B cell (primary cell): ENCODE measurements at places on chromosomes 2 and 18. TPM values are rescaled to one million over a fixed set of nuclear protein-coding genes. Genes with fewer than 3 reads are reported as not detected.

DNA sequence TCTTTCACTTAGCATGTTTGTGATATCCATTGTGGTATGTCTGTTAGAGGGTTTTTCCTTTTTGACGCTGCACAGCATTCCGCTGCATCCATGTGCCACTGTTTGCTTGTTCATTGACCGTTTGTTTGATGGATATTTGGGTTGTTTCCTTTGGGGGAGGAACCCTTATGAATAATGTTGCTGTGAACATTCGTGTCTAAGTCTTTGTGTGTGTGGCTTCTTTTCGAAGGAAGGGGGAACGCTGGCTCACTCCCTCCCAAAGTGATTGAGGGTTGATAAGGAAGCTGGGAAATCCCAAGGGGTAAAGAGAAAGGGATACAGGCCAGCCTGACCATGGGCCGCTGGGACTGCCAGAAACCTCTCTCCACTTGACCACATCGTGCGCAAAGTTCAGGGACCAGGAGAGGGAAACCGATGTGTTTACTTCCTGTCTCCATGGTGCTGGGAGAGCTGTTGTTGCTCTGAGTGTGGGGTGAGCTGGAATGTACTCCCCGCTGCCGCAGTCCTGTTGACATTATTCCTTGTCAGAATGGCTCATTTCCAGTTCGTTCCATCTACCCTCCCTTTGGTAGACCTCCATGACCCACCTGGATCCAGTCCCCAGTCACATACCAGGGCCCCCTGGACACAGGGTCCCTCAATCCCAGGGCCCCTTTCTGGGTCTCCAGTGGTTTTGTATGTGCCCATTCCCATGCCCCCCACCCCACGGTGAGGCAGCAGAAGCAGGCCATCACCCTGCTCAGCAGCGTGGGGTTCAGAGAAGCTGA is 39.6 kb downstream of the HS1BP3 start:
- H3K4me3 ChIP-seq, result no peak overlapping the region
- H3K27ac ChIP-seq, result no peak overlapping the region
- DNase-seq, result no peak
- no peaks in the 10 kb centered on the region for H3K4me1 ChIP-seq
- H3K36me3 ChIP-seq, result no peaks in the 10 kb centered on the region

GREB1L gene
- total RNA-seq, result not detected in 2 replicates

DNA sequence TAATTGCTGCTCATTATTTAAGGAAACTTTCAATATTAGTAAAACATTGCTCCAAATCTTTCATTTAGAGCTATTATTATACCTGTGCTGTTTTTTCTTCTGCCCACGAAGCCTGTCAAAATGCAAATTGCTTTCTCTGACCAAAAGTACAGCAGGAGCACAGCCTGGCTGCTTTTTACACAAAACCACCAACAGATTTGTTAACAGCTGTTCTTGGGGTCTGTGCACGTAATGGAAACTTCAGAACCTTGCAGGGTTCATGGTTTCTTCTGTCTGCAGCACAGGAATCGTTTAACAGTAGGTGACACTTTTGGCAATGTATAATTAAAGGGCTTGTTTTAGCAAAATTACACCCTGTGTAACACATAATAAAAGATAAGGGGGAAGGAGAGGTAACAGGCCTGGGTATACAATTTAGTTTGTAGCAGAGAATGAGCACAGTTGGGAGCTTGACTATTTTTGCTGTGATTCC is 447.3 kb downstream of the KCNJ3 start:
- H3K4me1 ChIP-seq, result no peaks in the 10 kb centered on the region
- DNase-seq, result no peak
- H3K27ac ChIP-seq, result no peak overlapping the region

- H3K4me3 ChIP-seq, result no peak overlapping the region
- no peak overlapping the region for H3K27ac ChIP-seq
- no peak for DNase-seq
- H3K36me3 ChIP-seq, result peaks cover 33% of the 10 kb centered on the region
Observed at GRCh38 chr2:173909846-173910245, 55.3 kb downstream of the SP3 start.

BABAM2 gene
- 69.6 and 70.6 TPM in 2 replicates for total RNA-seq

- no peaks in the 10 kb centered on the region for H3K27me3 ChIP-seq
- no peak overlapping the region for H3K27ac ChIP-seq
- no peaks in the 10 kb centered on the region for H3K4me1 ChIP-seq
- DNase-seq, result no peak
Observed at GRCh38 chr18:73715210-73715670, 432.4 kb downstream of the FBXO15 start.

- H3K36me3 ChIP-seq, result no peaks in the 10 kb centered on the region
- no peaks in the 10 kb centered on the region for H3K4me1 ChIP-seq
- no peak overlapping the region for H3K27ac ChIP-seq
- H3K4me3 ChIP-seq, result no peak overlapping the region
Observed at GRCh38 chr18:55559739-55560138, 28.3 kb downstream of the TCF4 start.

REEP1 gene
- not detected in 2 replicates for total RNA-seq

DNA sequence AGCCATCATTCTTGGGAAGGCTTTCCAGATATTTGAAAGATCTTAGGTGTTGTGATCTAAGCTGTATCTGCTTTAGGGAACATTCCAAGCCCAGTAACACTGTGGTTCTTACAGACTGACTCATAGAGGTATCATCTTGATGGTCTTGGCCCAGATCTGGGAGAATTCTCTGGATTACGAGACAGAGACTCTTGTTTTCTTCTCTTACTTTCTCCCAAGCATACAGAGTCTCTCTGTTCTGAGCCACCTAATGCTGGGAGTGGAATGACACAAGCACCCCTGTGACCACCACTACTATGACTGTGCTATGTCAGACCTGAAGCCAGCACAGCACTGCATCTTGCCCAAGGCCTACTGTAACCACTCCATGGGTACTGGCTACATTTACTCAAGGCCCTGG is 81.0 kb upstream of the EPAS1 start:
- no peaks in the 10 kb centered on the region for H3K4me1 ChIP-seq
- H3K4me3 ChIP-seq, result no peak overlapping the region
- DNase-seq, result no peak
- no peaks in the 10 kb centered on the region for H3K36me3 ChIP-seq
- H3K27ac ChIP-seq, result no peak overlapping the region

- no peaks in the 10 kb centered on the region for H3K27me3 ChIP-seq
- peak; percentile 61 for DNase-seq
- H3K4me3 ChIP-seq, result no peak overlapping the region
- H3K36me3 ChIP-seq, result no peaks in the 10 kb centered on the region
- H3K4me1 ChIP-seq, result peaks cover 60% of the 10 kb centered on the region
- H3K27ac ChIP-seq, result peak overlapping the region; percentile 11
Observed at GRCh38 chr2:195647302-195647701, 9.7 kb upstream of the SLC39A10 start.

LIMS2 gene
- total RNA-seq, result 4.2 and 6.7 TPM in 2 replicates

- H3K4me1 ChIP-seq, result no peaks in the 10 kb centered on the region
- DNase-seq, result no peak
- peaks cover 7% of the 10 kb centered on the region for H3K36me3 ChIP-seq
- no peaks in the 10 kb centered on the region for H3K27me3 ChIP-seq
- no peak overlapping the region for H3K27ac ChIP-seq
Observed at GRCh38 chr2:23756593-23757292, 170.2 kb downstream of the ATAD2B start.

DNA sequence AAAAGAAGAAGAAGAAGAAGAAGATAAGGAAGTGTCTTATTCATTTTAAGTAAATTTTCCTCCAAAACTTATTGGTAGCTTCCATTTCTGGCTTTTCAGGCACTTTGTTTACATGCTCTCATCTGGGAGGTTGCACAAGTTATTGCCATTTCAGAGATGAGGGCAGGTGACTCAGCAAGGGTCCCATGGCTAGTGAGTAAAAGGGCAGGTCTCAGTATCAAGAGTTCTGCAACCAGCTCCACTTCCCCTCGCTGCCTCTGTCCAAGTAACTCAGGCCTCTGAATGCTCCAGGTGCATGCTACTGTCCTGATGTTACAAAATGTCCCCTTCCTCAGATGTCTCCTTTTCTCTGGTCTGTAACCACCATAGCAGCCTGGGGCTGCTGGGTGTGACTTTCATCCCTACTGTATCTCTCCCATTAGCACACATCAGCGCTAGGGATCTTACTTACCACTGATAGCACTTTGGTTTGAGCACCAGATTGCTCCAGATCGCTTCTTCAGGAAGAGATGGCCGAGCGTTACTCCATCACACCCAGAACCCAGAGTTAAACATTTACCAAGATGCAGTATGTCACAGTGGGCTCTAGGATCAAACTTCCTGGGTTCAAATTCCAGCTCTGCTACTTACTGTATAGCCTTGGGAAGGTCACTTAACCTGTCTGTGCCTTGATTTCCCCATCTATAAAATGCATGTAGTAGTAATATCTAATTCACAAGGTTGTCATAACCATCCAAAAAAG is 57.4 kb upstream of the LAPTM4A start:
- peaks cover 13% of the 10 kb centered on the region for H3K27me3 ChIP-seq
- peaks cover 5% of the 10 kb centered on the region for H3K4me1 ChIP-seq
- no peaks in the 10 kb centered on the region for H3K36me3 ChIP-seq
- DNase-seq, result no peak
- H3K27ac ChIP-seq, result no peak overlapping the region
- H3K4me3 ChIP-seq, result no peak overlapping the region

MROH2A gene
- total RNA-seq, result not detected in 2 replicates

FBXO15 gene
- 3.7 and 4.1 TPM in 2 replicates for total RNA-seq

SATB2 gene
- total RNA-seq, result 0.49 and 0.61 TPM in 2 replicates

GRCh38 chr18:42561521-42561920 is 554.0 kb downstream of the RIT2 start:
- H3K4me1 ChIP-seq, result no peaks in the 10 kb centered on the region
- H3K27ac ChIP-seq, result no peak overlapping the region
- no peak for DNase-seq

CCDC68 gene
- 0.32 and 0.34 TPM in 2 replicates for total RNA-seq

KLHL41 gene
- total RNA-seq, result 0.19 and 0.27 TPM in 2 replicates

GRCh38 chr2:233801357-233802131 is 23.4 kb downstream of the MROH2A start:
- no peak overlapping the region for H3K27ac ChIP-seq
- no peaks in the 10 kb centered on the region for H3K27me3 ChIP-seq
- H3K4me1 ChIP-seq, result no peaks in the 10 kb centered on the region
- DNase-seq, result no peak
- H3K4me3 ChIP-seq, result no peak overlapping the region

- peak overlapping the region; percentile 29 for H3K4me3 ChIP-seq
- H3K27me3 ChIP-seq, result no peaks in the 10 kb centered on the region
- peak overlapping the region; percentile 67 for H3K27ac ChIP-seq
Observed at GRCh38 chr18:51151568-51152511, 45.6 kb downstream of the MEX3C start.

GRCh38 chr18:32393407-32393806 is 77.3 kb downstream of the GAREM1 start:
- H3K4me1 ChIP-seq, result no peaks in the 10 kb centered on the region
- H3K4me3 ChIP-seq, result no peak overlapping the region
- DNase-seq, result no peak
- H3K27ac ChIP-seq, result no peak overlapping the region

DNA sequence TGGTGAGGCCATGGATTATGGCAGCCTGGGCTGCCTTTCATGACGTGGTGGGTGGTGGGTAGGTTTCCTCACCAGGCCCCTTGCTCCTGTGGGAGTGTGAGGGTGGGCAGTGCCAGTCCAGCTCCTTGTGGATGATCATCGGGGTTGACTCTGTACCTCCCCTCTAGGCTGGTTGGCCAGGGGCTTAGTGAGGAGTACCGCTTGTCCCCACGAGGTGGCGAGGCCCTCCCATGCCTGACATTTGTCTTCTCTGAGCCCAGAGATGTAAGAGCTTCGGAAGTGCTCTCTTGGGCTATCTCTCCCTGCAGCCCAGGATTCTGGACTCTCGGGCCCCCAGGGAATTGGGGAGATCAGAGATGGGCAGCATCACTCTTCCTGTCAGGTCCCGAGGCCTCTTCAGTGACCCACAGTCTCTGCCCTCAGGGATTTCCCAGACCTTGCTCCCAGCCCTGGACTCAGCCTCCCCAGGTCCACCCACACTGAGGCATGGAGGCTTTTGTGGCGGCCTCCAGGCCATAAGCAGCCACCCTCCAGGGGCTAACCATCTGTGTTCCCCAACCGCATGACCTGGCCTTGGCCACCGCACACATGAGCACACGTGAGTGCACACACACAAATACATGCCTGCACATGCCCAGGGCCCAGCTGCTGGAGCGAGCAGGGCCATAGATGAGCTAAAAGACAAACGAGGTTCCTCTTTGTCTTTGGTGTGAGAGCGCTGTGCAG is 6.5 kb downstream of the SPR start:
- H3K36me3 ChIP-seq, result no peaks in the 10 kb centered on the region
- H3K4me3 ChIP-seq, result no peak overlapping the region
- peaks cover 11% of the 10 kb centered on the region for H3K27me3 ChIP-seq
- peaks cover 4% of the 10 kb centered on the region for H3K4me1 ChIP-seq
- peak; percentile 45 for DNase-seq
- H3K27ac ChIP-seq, result no peak overlapping the region

GRCh38 chr18:2657788-2658458 is 2.4 kb downstream of the SMCHD1 start:
- peak; percentile 65 for DNase-seq
- peak overlapping the region; percentile 86 for H3K4me3 ChIP-seq
